ENCODE measurements at places on chromosomes 1 and 21. TPM values are rescaled to one million over a fixed set of nuclear protein-coding genes. Genes with fewer than 3 reads are reported as not detected.

The GJA8 gene
- total RNA-seq: not detected

The TNFRSF18 gene
- total RNA-seq: 8.0 TPM

The OR2W3 gene
- not detected for total RNA-seq

The ANGPTL7 gene
- total RNA-seq: not detected

The CDK11B gene
- 44.7 TPM for total RNA-seq

GRCh38 chr1:151939779-151940178 is 30.5 kb upstream of the THEM4 start:
- no peak for DNase-seq

DNA sequence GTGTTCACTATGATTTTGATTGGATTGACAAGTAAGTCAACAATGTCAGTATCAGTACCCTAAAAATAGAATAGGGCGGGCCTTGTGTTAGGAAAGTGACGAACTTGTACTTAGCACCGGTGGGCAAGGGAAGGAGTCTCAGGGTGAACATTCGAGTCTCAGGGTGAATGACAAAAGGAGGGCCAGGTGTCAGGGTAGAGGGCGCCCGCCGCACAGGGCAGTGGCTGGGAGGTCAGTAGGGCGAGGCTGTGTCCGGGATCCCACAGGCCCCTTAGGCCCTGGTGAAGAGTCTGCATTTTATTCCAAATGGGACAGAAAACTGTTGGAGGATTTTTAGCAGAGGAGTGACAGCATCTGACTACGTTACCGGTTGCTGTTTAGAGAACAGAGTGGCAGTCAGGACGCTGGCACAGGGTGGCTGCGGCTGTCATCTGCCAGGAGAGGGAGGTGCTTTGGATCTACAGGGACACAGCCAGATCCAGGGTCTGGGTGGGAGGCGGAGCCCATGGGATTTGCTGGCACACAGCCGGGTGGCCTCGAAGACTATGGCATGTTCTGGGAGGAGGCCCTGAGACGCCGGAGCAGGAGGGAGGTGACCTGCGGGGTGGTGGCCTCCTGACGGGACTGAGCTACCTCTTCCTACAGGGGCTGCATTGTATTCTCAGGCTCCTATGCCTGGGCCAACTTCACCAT is 11.0 kb downstream of the AGTRAP start:
- no peak for DNase-seq

- DNase-seq: no peak
Observed at GRCh38 chr1:76989976-76990375, 122.7 kb downstream of the ST6GALNAC5 start.

GRCh38 chr1:225961659-225962439 is 20.8 kb upstream of the LEFTY2 start:
- DNase-seq: no peak

- no peak for DNase-seq
Observed at GRCh38 chr1:53359225-53359933, 31.5 kb upstream of the LRP8 start.

DNA sequence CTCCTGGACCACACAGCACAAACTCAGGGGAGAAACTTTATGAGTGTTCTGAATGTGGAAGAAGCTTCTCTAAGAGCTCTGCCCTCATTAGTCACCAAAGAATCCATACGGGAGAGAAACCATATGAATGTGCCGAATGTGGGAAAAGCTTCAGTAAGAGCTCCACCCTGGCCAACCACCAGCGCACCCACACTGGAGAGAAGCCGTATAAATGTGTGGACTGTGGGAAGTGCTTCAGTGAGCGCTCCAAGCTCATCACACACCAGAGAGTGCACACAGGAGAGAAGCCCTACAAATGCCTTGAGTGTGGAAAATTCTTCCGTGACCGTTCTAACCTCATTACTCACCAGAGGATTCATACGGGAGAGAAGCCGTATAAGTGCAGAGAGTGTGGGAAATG is 22.5 kb downstream of the ZSCAN20 start:
- no peak for DNase-seq

DNA sequence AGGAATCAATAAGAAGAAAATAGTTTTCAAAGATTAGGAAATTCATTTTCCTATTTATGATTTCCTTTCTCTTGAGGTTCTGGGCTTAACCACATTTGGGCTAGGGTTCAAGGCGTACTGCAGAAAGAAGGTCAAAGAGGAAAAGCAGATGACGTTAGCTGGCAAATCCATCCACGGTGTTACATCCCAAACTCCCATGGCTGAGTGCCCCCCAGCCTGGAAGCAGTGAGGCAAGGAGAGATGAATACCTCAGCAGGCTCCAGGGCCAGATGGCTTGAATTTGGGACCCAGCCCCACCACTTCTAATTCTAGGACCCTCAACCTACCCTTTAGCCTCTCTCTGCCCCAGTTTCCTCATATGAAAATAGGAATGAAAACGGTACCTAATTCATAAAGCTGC is 17.7 kb downstream of the SUSD4 start:
- no peak for DNase-seq

GRCh38 chr1:11729155-11729497 is 6.8 kb upstream of the AGTRAP start:
- DNase-seq: no peak
